ENCODE measurements at places on chromosomes 12 and 14.

GRCh38 chr12:82174936-82175335 is 183.3 kb downstream of the CCDC59 start:
- DNase-seq: no peak

GRCh38 chr12:28415755-28416154 is 225.5 kb downstream of the CCDC91 start:
- DNase-seq: no peak

DNA sequence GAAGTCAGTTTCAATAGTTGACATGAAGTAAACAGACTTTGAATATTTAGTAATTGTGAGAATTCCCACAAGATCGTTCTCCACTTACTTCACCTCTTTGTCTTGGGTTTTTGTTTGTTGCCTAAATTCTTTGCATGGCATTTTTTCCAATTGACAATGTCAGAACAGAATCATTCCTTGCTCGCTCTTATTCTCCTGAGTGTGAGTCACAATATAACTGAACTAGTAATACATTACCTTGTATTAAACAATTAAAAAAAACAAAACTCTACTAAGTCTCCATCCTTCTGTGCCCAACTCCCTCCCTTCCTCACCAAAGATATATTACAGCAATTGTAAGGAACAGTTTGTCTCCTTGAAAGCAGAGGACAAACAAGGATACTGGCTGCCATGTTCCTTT is 638.8 kb upstream of the NOVA1 start:
- DNase-seq: no peak

DNA sequence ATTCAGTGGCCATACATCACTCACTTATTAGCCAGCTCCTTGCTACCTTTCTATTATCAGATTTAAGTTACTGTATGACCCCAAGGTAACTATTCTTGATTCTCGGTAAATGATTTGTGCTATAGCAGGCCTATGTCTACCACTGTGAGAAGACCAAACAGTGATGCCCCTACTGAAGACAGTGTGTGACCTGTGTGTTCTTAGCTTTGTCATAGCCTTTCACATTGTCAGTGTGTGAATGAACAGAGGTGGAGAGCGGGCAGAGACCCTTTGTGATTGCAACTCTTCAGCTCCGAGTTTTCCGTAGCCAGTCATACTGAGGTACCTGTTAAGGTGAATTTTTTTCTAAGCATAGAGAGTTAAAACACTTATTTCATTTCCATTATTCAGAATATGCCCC is 294.0 kb downstream of the LRFN5 start:
- DNase-seq: no peak

- DNase-seq: no peak
Observed at GRCh38 chr12:13537623-13538022, 341.1 kb downstream of the EMP1 start.

- DNase-seq: no peak
Observed at GRCh38 chr12:105852951-105853350, 285.8 kb downstream of the NUAK1 start.

DNA sequence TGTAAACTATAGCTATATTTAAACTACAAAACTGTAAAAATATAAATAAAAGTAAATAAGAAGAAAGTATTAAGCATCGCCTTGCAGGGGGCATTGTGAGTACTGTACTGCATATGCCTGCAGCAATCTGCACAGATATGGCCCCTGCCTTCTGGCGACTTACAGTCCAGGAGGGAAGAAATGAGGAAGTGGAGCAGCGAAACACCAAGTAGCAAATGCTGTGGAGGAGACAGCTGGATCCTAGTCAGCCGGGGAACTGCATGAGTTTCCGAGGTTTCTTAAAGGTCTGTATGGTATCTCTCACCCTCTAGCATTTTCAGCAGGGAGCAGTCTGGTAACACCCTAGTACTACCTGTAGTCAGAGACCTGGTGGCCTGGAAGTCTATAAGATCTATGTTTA is 256.9 kb downstream of the CACNA1C start:
- no peak for DNase-seq

DNA sequence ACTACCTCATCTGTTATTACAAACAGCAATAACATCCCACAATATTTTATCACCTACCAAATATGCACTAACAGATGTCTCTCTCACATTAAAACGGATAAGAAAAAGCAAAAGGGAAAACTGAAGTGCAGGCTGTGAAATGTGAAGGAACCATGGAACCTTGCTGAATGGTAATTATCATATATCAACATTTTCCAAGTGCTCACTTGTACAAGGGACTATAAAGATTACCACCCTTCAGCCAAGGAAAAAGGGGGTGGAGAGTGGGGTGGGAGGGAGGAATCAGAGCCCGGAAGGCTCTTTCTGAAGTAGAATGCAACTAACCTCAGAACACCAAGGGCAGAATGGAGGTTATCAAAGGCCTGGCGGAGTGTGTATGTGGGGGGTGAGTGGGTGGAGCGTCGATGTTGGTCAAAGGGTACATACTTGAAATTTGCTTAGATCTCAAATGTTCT is 1.2 kb downstream of the SNX6 start:
- no peak for DNase-seq

- DNase-seq: no peak
Observed at GRCh38 chr14:33812181-33812580, 138.7 kb downstream of the EGLN3 start.

- no peak for DNase-seq
Observed at GRCh38 chr12:50537538-50537919, 32.7 kb downstream of the DIP2B start.

DNA sequence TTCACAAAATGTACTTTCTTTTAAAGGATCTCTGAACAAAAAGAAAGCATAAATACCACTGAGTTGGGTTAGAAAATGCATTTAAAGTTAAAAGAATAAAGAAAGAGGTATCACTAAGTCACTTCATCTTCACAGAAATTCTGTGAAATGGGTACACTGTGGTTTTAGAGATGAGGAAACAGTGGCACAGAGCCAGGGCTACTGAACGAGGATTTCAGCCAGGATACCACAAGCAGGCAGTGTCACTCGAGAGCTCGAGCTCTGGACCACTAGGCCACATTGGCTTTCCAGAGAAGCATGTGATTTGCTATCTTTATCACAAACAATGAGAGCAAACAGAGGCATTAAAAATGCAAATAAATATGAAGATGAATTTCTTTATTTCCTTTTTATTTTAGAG is 51.0 kb downstream of the WDHD1 start:
- no peak for DNase-seq

GRCh38 chr12:12736759-12737676 is 19.9 kb downstream of the CDKN1B start:
- no peak for DNase-seq

DNA sequence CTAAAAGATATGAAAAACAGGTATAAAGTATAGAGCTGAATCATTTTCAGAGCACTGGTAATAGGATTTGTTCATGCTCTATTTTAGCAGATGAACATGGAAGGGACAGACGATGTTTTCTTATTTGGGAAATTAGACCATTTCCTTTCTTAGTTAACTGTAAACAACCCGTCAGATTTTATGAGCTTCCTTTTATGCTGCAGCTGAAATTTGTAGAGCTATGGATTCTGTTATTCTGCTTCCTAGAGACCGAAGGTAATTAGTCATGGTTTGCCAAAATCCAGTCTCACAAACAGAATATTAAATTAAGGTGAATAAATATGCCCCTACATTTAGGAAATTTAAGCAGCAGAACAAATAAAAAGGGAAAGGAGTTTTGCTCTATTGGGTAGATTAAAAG is 180.2 kb upstream of the SYT1 start:
- DNase-seq: no peak

DNA sequence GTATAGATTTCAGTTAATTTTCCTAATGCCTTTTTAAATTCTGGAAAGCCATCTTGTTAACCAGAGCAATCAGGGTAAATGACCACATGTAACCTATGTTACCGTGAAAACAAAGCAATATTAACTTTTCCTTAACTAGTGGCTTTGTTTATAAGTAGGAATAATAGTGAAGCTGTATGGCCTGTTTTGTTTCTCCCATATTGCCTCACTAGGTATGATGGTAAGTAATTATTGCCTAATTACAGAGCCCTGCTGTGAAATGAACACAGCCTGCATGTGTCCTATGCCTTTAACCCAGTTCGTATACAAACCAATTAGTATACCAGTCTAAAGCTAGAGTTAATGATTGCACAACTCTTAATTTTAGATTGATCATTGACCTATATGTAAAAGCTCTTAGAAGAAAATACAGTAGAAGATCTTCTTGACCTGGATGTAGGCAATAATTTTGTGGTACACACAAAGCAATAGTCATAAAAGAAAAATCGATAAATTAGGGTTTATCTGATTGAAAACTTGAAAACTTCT is 249.9 kb downstream of the CCDC91 start:
- DNase-seq: no peak

GRCh38 chr12:604956-605355 is 58.3 kb downstream of the NINJ2 start:
- no peak for DNase-seq

GRCh38 chr12:18919871-18920511 is 182.1 kb downstream of the CAPZA3 start:
- no peak for DNase-seq

- DNase-seq: no peak
Observed at GRCh38 chr12:105931762-105932570, 206.8 kb downstream of the NUAK1 start.

DNA sequence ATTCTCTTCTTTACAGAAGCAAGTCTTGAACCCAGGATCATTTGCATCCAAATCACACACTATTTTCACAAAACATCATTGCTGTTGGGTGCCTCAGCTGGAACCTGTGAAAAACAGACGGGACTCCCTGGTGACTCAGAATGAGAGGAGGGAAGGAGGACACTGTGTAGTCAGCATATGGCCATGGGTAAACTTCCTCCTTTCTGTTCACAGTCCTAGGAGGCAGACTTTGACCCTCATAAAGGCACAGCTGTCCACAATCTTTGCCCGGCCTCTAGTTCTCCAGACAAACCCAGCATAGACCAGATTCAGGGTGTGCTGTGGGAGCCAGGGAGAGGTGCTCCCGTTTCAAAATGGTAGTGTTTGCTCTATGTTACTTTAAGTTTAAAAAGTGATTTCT is 62.0 kb downstream of the DYRK2 start:
- DNase-seq: no peak

GRCh38 chr14:89615421-89615820 is 198.4 kb upstream of the FOXN3 start:
- no peak for DNase-seq

DNA sequence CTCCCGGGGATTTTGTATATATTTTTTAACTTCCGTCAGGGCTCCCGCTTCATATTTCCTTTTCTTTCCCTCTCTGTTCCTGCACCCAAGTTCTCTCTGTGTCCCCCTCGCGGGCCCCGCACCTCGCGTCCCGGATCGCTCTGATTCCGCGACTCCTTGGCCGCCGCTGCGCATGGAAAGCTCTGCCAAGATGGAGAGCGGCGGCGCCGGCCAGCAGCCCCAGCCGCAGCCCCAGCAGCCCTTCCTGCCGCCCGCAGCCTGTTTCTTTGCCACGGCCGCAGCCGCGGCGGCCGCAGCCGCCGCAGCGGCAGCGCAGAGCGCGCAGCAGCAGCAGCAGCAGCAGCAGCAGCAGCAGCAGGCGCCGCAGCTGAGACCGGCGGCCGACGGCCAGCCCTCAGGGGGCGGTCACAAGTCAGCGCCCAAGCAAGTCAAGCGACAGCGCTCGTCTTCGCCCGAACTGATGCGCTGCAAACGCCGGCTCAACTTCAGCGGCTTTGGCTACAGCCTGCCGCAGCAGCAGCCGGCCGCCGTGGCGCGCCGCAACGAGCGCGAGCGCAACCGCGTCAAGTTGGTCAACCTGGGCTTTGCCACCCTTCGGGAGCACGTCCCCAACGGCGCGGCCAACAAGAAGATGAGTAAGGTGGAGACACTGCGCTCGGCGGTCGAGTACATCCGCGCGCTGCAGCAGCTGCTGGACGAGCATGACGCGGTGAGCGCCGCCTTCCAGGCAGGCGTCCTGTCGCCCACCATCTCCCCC is 777 bp downstream of the ASCL1 start:
- DNase-seq: no peak

- no peak for DNase-seq
Observed at GRCh38 chr14:30251017-30251416, 307.9 kb upstream of the G2E3 start.

DNA sequence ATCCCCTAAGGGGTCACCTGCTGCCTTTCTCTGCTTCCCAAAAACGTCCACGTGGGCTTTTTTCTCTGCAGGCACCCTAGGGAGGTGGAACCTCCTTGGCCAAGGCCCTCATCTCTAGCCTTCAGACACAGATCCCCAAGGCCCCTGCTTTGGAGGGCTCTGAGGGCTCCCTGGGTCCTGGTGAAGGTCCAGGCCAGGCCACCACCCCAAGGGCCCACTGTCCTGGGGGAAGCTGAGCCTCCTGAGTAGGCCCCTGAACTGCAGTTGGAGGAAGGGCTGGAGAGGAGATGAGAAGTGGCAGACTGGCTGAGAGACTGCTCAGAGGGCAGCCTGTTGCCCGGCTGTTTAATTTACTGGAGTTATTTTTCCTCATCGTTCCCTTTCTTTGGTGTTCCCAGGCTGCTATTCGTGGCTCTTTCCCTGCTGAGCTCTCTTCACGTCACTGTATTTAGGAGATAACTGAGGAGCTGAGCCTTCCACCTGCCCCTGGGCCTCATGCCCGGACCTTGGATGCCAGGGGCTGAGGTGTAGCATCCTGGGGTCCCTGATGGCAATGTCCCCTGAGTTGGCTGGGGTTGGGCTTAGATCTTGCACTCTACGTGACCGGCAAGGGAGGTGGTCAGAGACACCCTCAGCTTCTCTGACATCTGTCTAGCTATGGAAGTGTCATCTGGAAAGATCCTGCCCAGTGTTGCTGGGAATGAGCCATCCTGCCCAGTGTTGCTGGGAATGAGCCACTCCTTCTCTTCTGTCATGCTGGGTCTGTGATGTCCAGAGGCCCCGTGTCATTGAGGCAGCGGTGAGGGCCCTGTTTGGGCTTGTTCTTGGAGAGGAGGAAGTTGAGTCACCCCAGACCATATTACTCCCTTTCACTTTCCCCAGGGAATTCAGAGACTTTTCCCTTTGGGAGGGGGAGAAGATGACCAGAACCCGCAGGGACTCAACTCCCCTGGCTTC is 139.8 kb downstream of the TSPAN9 start:
- no peak for DNase-seq

- DNase-seq: no peak
Observed at GRCh38 chr14:74985028-74985310, 17.8 kb upstream of the EIF2B2 start.

- DNase-seq: no peak
Observed at GRCh38 chr12:2811801-2812200, 667 bp upstream of the ITFG2 start.

Data from esophagus squamous epithelium (tissue), 5 donors.